ENCODE measurements at places on chromosomes 3 and 15.

- no peak for DNase-seq
Observed at GRCh38 chr3:11634081-11634635, 9.6 kb downstream of the VGLL4 start.

- DNase-seq: peak; percentile 46
Observed at GRCh38 chr3:120908030-120908794, at the start of gene STXBP5L. Gene STXBP5L (plus strand): TSS chr3:120908205. CDS start chr3:120909579, 1,374 bp downstream.

DNA sequence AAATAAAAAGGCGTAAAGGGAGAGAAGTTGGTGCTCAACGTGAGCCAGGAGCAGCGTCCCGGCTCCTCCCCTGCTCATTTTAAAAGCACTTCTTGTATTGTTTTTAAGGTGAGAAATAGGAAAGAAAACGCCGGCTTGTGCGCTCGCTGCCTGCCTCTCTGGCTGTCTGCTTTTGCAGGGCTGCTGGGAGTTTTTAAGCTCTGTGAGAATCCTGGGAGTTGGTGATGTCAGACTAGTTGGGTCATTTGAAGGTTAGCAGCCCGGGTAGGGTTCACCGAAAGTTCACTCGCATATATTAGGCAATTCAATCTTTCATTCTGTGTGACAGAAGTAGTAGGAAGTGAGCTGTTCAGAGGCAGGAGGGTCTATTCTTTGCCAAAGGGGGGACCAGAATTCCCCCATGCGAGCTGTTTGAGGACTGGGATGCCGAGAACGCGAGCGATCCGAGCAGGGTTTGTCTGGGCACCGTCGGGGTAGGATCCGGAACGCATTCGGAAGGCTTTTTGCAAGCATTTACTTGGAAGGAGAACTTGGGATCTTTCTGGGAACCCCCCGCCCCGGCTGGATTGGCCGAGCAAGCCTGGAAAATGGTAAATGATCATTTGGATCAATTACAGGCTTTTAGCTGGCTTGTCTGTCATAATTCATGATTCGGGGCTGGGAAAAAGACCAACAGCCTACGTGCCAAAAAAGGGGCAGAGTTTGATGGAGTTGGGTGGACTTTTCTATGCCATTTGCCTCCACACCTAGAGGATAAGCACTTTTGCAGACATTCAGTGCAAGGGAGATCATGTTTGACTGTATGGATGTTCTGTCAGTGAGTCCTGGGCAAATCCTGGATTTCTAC lies at the start of gene RARB:
TSS of gene RARB (plus strand) at position 322 of the 847 bp plus-strand sequence. CDS start at position 791, 469 bp downstream.
- DNase-seq: no peak

DNA sequence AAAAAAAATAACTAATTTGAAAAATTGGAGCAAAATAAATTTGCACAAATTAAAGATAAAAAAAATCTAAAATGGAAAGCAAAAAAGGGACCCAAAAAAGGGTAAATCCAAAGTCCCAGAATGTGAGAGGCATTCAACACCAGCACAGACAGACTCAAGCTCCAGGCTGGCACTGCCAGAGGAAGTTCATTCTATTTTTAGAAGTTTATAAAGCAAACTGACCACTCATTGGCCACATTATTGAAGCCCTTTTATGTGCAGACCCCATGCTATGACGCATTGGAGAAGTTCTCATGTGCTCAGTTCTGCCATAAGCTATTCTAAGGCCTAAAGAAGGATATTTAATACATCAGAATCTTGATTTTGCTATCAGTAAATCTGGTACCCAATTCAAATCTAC lies 17.6 kb upstream of the BOC start:
- no peak for DNase-seq

- DNase-seq: no peak
Observed at GRCh38 chr3:46209746-46210470, 1.8 kb upstream of the CCR1 start.

GRCh38 chr15:58293622-58294550 lies 137.9 kb upstream of the LIPC start:
- no peak for DNase-seq

- DNase-seq: no peak
Observed at GRCh38 chr3:107634099-107634489, 111.3 kb downstream of the BBX start.

DNA sequence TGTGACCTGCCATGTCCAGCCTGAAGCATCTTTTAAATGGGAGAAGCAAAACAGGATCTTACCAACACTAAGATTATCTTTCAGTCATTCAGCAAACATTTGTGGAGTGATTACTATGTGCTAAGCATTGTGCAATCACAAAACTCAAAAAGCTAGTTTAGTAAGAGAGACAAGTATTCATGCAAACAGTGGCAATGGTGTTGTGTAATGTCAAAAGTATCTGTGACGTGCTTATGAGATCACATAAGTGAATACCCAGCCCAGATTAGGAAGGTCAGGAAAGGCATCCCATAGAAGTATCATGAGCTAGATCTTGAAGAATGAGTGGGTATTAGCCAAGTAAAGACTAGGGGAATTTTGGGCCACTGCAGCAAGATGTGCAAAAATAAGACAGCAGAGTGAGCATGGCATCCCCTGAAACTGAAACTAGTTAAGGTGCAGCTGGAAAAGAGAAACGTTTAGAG lies 32.1 kb downstream of the SEC62 start:
- no peak for DNase-seq

DNA sequence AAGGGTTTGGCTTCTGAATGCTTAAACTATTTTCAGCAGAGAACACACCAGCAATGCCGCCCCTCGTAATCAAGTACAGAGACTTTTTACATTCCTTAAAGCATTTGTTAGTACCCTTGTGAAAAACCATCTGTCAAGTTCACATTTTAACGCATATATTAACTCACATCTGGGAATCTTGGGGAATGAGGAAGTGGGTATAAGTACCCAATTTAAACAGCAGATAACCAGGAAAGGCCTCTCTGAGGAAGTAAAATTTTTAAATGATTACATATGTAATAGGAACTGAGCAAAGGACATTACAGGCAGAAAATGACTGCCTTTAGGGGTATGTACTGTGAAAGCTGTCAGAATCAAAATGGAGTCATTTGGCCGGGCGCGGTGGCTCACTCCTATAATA lies 12.8 kb upstream of the CFAP44 start:
- no peak for DNase-seq

DNA sequence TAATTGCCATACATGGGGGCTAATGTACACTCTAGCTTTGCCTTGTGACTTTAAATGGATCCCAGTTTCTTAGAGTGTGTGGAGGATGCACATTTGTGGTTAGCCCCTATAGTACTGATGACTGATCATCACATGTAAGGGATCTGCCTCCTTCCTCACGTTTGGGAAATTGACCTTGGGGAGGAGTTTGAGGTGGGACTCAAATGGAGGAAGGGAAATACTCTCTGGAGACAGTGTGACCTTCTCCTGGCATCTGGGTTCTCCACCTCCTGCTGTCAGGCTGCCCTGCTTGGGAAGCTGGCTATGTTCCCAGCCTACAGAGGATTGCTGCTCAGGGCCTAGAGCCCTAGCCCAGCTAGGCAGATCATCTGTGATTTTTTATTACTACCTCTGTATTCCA lies 48.7 kb downstream of the PPM1L start:
- peak; percentile 29 for DNase-seq

DNA sequence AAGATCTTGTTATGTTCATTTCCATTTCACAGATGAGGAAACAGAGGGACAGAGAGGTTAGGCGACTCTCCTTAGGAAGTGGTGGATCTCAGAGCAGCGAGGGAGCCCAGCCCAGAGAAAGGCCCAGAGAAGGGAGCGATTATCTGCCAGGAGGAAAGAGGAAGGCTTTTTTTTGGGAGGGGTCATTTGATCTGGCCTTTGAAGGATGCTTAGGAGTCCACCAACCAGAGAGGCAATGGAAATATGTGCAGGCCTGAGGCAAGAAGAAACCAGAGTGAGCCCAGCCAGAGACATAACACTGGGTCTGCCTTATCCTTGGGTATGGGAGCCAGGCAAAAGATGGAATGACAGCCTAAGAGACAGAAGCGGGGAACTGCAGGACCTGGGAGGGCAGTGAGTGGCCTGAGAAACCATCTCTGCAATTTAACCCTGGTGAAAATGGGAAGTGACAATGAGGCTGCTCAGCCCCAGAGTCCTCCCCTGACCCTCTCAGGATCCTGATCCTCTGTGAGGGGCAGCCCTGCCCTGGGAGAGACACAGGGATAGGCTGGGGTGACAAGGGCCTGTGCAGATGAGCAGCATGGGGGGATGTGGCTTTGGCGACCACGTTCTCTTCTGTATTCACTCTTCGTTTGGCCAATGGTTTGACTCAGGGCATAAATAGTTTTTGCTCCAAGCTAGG lies 163.2 kb downstream of the WNT7A start:
- no peak for DNase-seq

DNA sequence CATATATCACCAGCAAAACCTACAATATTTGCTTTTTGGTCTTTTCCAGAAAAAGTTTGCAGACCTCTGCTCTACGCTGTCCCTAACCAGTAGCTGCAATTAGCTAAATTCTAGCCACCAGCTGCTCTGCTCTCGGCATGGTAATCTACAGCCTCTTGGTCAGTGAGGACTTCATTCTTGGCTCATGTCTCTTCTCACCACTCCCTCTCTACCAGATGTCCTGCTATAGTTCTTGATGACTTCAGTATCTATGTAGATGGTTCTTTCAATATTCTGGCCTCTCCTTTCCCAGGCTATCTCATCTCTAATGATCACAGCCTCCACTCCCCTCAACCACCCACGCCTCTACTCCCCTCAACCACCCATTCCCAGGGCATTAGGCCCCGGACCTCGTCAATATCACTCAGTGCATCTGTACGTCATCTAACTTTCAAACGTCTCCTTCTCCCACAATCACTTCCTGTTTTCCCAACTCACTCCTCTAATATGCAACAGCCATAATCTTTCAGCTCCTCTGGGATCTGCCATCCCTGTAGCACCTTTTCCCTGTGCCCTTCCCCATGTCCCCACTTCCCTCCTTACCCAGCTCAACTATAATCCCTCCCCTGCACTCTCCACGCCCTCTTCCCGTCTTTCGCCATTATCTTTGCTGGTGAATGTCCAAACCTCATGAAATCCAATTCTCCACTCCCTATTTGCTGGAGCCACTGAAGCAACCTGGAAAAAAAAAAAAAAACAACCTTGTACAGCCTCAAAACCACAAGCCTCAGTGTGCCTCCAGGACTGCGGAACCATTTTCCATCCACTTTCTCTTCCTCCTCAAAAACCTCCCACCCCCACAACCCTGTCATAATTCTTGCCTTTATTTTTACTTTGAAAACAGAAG lies 429.4 kb upstream of the PROK2 start:
- no peak for DNase-seq

DNA sequence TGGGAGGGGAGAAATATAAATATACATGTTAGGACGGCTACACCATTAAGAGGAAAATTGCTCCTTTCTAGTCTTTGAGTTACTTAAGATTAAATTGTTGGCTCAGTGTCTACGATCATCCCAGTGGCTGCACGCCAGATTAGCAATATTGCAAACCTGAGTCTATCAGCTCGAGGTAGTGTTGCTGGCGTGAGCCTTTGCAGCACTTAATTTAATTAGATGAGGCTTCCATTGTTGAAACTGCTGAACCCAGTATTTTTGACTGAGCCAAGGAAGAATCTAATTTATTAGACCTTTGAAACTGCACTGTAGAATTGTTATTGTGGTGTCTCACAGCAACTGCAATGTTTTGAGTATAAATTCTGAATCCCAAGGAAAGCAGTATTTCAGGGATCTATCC lies 782.4 kb upstream of the ROBO1 start:
- DNase-seq: no peak

DNA sequence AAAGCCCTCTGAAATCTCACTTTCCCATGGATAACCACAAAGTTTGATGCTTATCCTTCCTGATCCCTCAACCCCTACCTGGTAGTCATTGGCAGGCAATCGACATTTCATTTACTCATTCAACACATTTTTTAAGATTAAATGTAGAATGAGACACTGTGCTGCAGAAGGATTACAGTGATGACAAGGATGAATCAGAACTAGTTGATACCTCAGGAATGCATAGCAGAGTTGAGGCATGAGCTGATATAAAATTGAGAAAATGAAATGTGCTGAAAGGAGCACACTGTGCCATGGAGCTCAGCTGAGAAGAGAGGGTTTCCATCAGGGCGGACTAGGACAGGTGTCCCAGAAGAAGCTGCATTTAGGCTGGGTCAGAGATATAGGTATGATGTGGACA lies 48.9 kb upstream of the ACTL6A start:
- DNase-seq: no peak

- no peak for DNase-seq
Observed at GRCh38 chr3:161395115-161396012, 24.0 kb upstream of the SPTSSB start.

DNA sequence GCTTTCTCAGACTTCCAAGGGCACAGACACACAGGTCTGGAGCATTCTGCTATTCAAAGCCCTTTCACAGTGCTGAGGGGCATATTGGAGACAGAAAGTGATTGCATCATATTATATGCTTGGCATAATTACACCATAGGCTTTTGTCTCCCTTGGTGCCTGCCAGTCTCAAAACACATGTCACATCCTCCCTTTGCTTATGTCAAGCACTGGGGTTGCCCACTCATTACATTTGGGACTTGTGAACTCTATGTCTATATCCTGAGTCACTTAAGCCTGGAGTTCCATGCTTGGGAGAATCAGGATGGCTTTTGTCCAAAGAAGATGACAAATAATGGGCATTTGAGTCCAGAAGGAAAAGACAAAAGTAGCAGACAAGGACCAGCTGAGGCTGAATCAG lies 12.3 kb upstream of the PDZRN3 start:
- no peak for DNase-seq

- DNase-seq: no peak
Observed at GRCh38 chr3:142353571-142353970, 94.3 kb downstream of the XRN1 start.

- DNase-seq: no peak
Observed at GRCh38 chr3:71135373-71136088, 448.0 kb downstream of the FOXP1 start.

- DNase-seq: no peak
Observed at GRCh38 chr3:171881251-171881650, 38.1 kb downstream of the TMEM212 start.

GRCh38 chr3:88795503-88795902 lies 311.9 kb upstream of the EPHA3 start:
- no peak for DNase-seq

- DNase-seq: no peak
Observed at GRCh38 chr3:139745831-139746230, 68.1 kb upstream of the NMNAT3 start.

DNA sequence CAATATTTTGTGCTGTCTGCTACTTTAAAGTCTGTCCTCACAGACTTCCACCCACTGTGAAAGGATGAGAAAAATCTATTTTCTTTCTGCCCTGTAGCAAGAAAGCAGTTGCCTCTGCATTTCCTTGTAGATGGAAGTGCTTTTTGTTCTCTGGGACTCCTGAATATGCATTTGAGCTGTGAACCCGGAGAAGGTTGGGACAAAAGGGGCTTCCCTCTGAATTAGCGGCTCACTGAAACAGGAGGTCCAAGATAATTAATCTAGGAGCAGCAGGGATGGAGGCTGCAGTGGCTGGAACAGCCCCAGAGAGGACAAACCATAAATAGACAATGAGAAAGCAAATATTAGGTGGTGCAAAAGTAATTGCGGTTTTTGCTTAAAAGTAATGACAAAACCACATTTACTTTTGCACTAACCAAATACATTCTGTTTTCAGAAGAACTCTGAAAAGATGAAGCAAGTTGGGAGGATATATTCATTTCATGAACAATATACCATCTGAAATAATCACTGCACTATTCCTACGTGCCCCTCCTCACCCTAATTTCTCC lies 143.4 kb upstream of the KBTBD8 start:
- DNase-seq: no peak

- no peak for DNase-seq
Observed at GRCh38 chr3:180070925-180071324, 34.2 kb upstream of the PEX5L start.

- no peak for DNase-seq
Observed at GRCh38 chr15:27382361-27383025, 411.5 kb downstream of the GABRG3 start.

GRCh38 chr15:82808634-82809041 lies 790 bp upstream of the WHAMM start:
- no peak for DNase-seq

GRCh38 chr3:22315925-22316324 lies 564.9 kb upstream of the ZNF385D start:
- no peak for DNase-seq
